ENCODE measurements at places on chromosomes 16 and 17.

GRCh38 chr17:38563362-38564253 lies 42.1 kb downstream of the SRCIN1 start:
- DNase-seq, result no peak

DNA sequence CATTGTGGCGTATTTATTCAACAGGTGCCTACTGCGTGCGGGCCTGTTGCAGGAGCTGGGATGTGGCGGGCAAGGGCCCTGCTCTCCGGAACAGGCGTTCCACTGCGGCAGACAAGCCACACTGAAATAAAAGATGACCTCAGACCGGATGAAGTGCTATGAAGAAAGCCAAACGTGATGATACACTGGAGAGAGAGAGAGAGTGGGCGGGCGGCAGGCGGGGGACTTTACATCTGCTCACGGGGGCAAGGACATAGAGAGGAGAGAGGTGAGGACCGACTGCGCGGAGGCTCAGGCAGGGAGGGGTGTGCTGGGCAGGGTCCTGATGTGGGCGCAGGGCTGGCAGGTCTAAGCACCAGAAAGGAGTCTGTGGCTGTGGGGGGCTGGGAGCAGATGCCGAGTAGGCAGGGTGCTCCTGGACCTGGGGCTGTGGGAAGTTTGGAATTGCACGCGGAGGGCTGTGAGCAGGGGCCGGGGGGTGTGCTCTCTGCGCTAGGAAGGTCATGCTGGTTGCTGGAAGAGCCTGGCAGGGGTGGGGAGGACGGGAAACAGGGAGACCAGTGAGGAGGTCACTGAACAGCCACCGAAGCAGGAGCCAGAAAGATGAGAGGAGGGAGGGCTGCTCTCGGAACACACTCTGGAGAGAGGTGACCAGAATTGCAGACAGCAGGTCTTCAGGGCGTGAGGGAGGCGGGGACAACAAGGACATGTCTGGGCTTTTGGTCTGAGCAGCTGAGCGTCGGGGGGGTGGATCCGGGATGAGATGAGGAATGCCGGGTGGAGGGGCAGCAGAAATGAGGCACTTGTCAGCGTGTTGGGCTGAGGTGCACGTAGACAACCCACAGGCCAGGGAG lies 9.9 kb downstream of the MXRA7 start:
- DNase-seq, result no peak

GRCh38 chr17:67672592-67673335 lies 45.0 kb upstream of the NOL11 start:
- DNase-seq, result no peak

DNA sequence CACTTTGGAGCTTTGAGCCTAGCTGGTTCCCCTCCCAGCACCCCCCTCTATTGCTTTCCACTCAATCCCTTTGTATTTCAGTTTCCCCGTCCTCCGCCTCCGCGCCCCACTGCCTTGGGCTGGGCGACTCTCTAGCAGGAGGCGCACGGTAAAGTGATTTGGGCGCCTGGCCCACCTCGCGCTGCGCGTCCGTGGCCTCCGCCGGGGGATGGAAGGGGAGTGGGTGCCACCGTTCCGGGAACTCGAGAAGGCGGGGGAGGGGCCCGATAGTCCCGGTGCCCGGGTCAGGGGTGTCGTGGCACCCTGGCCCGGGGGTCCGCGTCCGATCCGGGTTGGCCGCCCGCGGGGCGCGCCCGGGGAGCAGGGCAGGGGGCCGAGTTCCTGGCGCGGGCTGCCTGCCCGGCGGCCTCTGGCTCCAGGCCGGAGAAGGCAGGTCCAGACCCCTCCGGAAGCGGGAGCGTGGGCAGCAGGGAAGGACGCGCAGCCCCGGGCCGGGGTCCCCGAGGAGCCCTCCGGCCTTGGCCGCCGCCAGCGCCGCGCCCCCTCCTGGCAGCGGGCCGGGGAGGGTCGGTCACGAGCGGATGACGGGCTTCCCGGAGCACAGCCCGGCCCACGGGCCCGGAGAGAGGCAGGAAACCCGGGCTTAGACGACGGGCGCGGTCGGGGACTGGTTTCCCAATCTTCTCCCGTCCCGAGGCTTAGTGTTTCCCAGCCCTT lies 15.8 kb downstream of the MEOX1 start:
- peak; percentile 64 for DNase-seq

- DNase-seq, result no peak
Observed at GRCh38 chr17:58694302-58694701, 1.9 kb downstream of the RAD51C start.

GRCh38 chr17:79695797-79696609 lies 34.7 kb upstream of the ENPP7 start:
- DNase-seq, result no peak

DNA sequence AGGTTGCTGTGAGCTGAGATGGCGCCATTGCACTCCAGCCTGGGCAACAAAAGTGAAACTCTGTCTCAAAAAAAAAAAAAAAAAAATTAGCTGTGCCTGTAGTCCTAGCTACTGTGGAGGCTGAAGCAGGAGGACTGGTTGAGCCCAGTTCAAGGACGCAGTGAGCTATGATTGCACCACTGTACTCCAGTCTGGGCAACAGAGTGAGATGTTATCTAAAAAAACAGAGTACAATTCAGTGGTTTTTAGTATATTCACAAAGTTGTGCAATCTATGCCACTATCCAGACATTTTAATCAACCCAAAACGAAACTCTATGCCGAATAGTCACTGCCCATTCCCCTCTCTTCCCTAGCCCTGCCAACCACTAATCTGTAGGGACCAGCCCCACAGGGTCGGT lies 25.1 kb downstream of the C16orf54 start:
- DNase-seq, result no peak

- DNase-seq, result no peak
Observed at GRCh38 chr17:1746975-1747543, 4.4 kb downstream of the SERPINF2 start.

- peak; percentile 36 for DNase-seq
Observed at GRCh38 chr16:55248058-55248457, 75.9 kb upstream of the IRX6 start.

DNA sequence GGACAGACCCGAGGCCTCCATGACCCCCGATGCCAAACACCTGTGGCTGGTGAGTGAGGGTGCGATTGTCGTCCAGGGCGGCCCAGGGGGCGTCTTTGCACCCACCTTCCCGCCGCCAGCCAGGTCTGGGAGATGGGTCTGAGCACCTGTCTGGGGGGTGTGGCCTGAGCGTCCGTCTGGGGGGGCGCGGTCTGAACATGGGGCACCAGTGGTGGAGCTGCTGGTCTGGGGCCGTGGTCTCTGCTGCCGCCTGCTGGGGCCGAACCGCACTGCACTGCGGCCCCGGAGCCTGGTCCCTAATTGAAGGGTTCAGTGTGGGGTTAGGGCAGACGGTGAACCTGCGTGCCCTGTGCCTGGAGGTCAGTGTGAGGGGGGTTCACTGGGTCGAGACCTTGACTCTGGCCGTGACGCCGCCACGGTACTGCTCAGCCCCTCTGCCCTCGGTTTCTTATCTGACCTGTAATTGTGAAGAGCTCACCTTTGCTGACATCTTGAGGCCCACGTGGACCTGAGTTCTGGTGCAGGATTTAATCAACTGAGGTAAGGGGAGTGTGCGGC lies 12.6 kb upstream of the TCF25 start:
- peak; percentile 65 for DNase-seq

GRCh38 chr16:48636521-48636920 lies 26.5 kb upstream of the N4BP1 start:
- DNase-seq, result no peak

- no peak for DNase-seq
Observed at GRCh38 chr17:31554930-31555329, 163.5 kb downstream of the RAB11FIP4 start.

DNA sequence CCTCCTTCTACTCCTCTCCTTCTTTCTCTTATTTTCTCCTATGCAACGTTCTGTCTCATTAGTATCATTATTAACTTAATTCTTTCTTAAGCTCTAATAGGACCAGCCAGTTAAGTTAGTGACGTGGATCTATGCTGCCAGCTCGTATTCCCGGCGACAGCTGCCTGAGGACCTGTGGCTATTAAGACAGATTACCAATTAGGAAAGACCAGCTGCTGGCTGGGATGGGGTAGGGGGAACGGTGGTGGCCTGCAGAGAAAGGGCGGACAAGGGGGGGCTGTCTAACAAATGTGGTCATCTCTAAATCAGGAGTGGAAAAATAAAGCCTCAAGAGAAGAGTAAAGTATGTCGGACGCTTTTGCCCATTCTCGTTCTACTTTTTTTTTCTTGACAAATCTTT lies 770 bp upstream of the MYH3 start:
- no peak for DNase-seq

- no peak for DNase-seq
Observed at GRCh38 chr16:84841787-84842300, 22.1 kb downstream of the CRISPLD2 start.

DNA sequence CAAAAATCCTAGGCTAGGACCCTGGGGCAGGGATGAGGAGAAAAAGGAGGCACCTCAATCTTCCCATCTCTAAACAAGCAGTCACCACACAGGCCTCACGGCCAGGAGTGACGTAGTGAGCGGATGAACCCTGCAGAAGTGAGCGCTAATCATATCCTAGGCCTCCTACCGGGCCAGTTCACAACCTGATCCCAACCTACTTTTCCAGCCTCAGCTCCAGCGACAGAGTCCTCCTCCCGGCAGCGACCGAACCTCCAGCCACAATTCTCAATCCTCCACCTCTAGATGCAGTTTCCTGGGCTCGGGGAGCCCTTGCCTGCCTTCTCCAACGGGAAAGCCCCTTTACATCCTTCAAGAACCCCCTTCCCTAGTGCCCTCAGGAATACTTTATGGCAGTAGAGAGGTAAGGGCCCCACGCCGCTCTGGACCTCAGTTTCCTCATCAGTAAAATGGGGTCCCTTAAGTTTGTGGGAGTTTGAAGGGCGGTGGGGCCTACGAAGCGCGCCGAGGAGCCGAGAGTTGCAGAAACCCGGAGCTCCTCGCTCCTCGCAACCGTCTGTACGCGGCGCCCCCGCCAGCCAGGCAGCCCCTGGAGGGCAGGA lies 1.4 kb downstream of the ZNF668 start:
- DNase-seq, result peak; percentile 40

All from inflammatory macrophage (primary cell).